Stimulated activated CD4-positive, alpha-beta T cell treated with anti-CD3 and anti-CD28 coated beads, Interleukin-4, amount 100 ng/mL, for 24 hours (primary cell): ENCODE measurements at places on chromosomes 3 and 15.

DNA sequence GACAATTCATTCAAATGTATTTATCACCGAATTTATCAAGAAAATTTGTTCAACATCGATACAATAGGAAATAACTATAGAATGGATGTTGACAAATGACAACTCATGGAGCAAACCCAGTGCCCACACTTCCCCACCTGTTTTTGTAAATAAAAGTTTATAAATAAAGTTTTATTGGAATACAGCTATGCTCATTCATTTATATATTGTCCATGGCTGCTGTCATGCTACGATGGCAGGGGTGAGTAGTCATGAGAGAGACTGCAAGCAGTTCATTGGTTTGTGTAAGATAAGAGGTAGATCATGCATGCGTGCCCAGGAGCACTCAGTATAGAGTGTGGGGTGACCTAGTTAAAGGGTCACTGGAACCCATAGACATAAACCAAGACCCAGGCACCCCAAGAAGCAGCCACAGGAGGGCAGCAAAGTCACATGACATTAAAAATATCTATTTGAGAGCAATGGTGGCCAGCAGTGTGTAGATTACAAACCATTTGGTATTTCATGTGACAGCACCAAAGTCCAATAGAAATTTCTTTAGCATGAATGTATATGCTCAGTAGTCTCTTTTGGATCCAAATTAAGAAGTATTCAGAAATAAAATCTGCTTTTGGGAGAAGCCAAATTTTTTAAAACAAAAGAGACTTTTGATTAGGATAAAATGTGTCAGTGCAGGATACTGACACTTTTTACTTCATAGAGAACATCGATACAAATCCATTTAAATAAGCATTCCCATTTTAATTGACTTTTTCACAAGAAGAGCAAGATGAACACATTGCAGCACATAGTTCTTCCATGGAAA lies 794.8 kb downstream of the MCTP2 start:
- no peak for DNase-seq

DNA sequence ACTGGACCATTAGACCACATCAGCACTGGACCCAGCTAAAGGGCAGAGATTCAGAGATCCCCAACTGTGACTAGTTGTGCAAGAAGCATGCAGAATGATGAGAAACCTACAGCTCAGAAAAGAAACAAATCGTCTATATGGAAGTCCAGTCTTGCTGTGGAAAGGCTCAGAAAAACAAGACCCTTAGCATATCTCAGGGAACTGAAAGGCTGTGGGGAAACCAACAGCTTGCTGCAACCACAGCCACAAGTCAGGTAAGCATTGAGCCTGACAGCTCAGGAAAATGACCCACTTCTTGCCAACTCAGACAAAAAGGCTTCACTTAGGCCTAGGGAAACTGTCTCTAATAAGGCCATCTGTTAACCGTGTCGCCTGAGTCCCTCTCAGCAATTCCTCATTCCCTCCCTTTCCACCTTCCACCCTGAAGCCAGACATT lies 145.6 kb downstream of the LSAMP start:
- no peak for DNase-seq

- DNase-seq, result no peak
These were observed 88.2 kb downstream of the AP4E1 start for GRCh38 chr15:50996641-50997040.

DNA sequence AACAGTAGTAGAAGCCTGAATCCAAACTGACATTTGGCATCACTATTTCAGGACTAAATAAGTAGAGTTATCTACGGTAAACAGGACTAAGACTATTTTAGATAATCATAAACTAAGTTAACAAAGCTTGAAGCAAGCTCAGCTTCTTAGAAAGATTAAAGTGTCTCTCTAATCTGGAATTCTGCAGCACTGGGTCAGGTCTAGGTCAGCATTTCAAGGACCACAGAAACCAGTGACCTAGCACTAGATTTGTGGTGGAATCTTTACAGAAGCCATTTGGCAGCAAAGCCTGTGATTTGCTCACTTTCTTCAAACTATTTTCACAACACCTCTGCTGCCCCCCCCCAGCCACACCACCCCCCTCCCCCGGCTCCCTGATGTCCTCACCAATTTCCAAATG lies 37.5 kb downstream of the IGSF11 start:
- no peak for DNase-seq

DNA sequence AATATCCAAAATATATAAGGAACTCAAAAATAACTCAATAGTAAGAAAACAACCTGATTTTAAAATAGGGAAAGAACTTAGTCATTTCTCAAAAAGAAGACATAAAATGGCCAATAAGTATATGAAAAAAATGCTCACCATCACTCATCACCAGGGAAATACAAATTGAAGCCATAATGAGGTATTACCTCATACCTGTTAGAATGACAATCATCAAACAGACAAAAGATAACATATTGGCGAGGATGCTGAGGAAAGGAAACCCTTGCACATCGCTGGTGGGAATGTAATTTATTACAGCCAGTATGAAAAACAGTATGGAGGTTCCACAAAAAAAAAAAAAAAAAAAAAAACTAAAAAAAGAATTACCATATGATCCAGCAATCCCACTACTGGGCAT lies 38.2 kb downstream of the KPNA1 start:
- DNase-seq, result no peak

GRCh38 chr3:63333815-63334214 lies 55.7 kb downstream of the SYNPR start:
- no peak for DNase-seq

- DNase-seq, result no peak
These were observed 35.0 kb upstream of the COLQ start for GRCh38 chr3:15556512-15556911.

DNA sequence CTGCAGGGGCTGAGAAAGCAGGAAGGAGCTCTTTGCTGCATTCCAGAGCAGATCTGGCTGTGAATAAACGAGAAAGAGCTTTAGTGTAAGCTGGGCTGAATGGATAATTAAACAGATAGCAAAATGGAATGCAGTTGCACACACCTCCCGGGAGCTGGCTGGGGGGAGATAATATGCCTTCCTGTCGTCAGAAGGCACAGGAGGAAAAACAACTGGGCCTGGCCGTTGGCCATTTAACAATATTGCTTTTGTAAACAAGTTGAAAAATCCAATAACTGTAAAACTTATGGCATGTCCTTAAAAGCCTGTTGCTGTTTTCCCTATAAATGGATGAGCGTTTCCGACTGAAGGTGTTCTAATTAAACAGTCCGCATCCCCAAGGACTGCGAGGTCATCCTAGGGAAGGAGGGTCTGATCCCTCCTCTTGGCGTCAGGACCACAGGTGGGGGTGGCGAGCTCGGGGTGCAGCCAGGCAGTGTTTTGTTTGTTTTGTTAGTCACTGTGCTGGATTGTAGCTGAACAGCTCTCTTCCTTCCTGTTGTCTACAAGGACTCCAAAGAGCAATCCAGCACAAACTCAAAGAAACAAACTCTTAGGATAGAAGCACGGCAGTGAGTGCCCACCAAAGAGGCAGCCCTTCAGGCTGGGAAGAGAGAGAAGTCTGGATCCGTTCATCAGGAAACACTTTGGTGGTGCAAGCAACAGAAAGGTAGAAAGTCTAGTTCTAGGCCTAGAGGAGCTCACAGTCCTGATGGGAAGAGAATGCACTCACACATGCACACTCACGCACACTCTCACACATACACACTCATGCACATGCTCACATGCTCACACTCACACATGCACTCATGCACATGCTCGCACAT lies 133.4 kb upstream of the SMAD3 start:
- DNase-seq, result no peak

DNA sequence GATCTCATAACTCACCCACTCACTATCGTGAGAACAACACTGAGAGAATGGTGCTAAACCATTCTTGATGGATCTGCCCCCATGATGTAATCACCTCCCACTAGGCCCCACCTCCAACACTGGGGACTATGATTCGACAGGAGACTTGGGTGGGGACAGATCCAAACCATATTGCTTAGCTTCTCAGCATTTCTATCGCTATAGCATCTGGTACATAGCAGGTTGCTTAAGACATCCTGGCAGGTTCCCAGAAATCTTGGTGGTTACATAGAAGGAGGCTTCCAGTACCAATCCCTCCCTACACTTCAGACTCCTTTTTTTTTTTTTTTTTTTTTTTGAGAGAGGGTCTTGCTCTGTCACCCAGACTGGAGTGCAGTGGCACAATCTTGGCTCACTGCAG lies 487.8 kb downstream of the EDEM1 start:
- DNase-seq, result no peak

DNA sequence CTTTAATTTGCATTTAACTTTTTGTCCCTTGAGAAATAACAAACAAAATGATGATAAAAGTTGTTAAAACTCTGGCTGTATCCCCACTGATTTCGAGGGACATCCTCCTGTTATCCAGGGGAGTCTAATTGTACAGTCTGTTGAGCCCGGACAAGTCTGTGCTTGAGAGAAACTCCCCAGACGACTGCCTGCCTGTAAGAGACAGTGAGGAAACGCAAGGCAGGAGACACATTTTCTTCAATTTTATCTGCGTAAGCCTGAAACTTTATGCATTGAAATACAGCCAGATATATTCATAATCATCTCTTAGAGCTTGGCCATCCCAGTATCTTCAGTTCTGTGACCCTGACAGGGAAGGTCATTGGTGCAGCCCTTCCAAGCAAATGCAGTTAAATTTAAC lies 97.7 kb downstream of the ROBO2 start:
- DNase-seq, result no peak

DNA sequence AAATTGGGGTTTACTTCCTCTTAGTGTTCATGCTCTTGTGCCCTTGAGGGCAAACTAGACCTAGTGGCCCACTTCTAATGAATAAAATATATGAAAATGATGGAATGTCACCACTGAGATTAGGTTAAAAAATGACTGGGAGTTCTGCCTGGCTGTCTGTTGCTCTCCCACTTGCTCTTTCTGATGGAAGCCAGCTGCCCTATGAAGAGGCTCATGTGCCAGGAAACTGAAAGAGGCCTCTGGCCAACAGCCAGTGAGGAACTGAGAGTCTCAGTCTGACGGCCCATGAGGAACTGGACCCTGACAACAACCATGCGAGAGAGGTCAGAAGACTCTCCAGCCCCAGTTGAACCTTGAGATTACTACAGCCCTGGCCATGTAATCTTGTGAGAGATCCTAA lies 107.1 kb upstream of the FHIT start:
- DNase-seq, result no peak

- no peak for DNase-seq
These were observed 39.0 kb downstream of the PGPEP1L start for GRCh38 chr15:98968576-98968975.

DNA sequence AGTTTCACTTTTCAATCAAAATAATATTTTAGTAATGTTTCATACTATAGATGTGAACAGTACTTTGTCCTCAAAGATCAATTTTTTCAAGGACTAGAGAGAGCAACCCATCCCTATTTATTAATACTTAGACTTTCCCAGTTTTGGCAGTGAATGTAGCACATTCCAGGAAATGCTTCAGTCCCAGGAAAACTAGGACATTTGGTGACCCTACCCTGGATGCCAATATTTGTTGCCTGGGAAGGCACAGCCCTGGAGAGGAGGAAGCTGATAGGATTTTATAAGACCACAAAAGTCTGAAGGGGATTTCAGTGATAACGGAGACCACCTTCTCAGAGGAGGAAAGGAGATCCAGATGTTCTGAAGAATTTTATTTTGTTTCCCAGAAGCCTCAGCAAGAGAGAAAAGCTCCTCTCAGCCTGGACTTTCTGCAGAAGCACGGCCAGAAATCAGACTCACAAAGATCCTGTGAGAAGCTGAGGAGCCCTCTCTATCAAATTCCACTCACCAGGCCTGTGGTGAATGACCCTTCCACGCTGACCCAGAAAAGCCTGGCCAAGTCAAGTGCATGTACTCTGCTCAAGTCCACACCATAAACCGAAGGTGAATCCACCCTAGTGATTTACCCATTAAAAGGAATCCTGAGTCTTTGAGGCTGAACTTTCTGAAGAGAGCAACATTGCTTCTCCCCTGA lies 87.7 kb upstream of the ABHD17C start:
- DNase-seq, result no peak

GRCh38 chr15:29122506-29122905 lies 147.1 kb downstream of the NSMCE3 start:
- DNase-seq, result no peak

DNA sequence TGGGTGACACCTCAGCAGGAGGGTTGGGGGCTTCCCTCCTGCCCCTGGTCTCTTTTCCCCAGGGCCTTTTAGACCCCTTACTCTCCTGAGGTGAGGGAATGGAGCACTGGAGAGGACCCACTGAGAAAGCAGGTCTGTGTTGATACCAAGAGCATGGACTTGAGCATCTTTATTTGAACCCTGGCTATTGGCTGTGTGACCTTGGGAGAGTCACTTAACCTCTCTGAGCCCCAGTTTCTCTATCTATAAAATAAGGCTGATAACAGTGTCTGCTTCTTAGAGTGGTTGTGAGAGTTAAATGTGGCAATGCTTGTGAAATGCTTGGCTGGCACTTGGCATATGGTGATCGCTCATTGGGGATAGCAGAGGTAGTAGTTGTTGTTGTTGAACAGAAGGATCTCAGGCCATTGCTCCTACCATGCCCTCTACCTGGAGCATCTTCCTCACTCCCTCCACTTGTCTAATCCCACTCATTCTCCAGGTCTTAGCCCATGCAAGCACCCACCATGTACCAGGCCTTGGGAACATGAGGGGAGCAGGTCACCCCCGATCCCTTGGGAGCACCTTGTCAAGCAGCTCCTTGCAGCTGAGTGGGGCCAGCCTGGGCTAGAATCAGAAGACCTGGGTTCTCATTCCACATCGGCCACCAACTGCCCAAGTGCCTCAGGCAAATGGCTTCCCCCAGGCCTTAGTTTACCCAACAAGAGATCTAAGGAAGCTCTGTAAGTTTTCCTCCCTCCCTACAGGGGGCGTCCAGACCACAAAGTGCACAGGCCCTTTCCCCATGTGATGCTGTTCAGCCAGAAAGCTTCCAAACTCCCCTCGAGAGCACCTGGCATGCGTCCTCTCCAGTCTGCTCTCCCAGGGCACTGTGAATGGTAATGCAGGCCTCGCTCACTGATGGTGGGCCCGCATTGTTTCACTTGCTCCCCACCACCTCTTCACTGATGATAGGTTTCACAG lies 96.7 kb downstream of the LSM3 start:
- no peak for DNase-seq

GRCh38 chr3:135168822-135169221 lies 373.8 kb downstream of the EPHB1 start:
- DNase-seq, result no peak

DNA sequence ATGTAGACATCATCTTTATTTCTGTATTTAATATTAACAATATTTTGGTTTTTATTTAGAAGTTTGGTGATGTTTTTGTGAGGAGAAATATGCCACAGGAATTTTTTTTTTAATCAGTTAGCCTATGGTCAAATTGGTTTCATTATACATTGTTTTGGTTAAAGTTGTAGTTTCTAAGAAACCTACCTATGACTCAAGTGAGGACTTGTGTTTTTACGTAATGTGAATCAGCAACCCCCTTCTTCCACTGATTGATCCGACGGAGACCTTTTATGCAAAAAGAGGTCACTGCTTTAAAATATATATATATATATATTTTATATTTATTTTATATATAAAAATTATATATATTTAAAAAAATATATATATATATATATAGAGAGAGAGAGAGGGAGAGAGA lies 698.1 kb downstream of the FHIT start:
- DNase-seq, result no peak

GRCh38 chr15:42719043-42719442 lies 17.9 kb downstream of the CDAN1 start:
- no peak for DNase-seq

- no peak for DNase-seq
These were observed 5.7 kb downstream of the NCEH1 start for GRCh38 chr3:172705170-172705569.

- DNase-seq, result no peak
These were observed 46.6 kb downstream of the GSK3B start for GRCh38 chr3:120047686-120048085.

GRCh38 chr3:146974001-146974400 lies 368.9 kb upstream of the PLSCR5 start:
- DNase-seq, result no peak
